ENCODE measurements at places on chromosomes 6 and 20.

- no peak for DNase-seq
Observed at GRCh38 chr6:15400572-15401004, 154.7 kb downstream of the JARID2 start.

- DNase-seq, result no peak
Observed at GRCh38 chr6:16414205-16414604, 175.8 kb downstream of the GMPR start.

DNA sequence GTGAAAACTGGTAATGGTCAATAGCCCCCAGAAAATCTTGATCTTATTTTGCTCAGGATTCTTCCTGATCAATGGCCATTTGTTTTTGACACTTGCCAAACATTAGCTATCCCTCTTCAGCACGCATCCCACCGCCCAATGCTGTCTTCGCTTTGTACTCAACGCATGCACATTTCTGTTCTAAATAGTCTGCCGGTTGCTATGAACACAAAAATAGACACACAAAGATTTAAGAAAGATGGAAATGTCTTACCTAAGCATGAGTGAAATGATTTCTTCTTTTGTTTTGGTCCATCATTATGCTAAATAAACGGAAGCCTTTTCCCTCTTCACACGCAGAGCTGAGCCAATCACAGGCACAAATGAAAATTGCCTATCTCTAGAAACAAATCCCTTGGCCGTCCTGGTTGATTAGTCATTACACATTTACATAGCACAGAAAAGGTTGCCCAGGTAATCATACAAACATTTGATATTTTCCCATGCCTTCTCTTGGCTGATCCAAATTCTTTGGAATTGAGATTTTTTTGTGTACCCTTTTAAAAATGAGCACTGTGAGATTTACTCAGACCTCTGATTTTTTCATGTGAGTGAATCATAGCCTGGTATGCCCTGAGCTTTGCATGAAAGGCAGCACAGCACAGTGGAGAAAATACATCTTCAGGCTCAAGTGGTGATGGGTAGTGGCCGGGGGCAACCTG, 70.5 kb upstream of the FAM184A start:
- peak; percentile 21 for DNase-seq

- DNase-seq, result no peak
Observed at GRCh38 chr6:15593798-15594197, 69.0 kb downstream of the DTNBP1 start.

DNA sequence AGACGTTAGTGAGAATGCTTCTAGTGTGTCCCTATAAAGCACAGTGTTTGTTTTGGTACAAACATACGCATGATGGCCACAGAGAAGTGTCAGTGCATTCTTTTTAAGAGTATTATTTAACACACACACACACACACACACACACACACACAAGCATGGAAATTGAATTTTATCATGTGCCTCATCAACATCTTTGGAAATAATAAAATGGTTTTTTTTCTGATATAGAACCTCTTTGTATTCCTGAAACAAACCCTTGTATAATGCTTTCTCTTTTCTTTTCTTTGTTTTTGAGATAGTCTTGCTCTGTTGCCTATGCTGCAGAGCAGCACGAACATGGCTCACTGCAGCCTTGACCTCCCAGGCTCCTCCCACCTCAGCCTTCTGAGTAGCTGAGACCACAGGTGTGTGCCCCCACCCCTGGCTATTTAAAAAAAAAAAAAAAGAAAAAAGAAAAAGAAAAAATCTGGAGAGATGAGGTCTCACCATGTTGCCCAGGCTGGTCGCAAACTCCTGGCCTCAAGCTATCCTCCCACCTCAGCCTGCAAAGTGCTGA, 116.2 kb upstream of the SYNDIG1 start:
- no peak for DNase-seq

Data from Daoy (cell line).